ENCODE measurements at places on chromosomes 12 and 14. TPM values are rescaled to one million over a fixed set of nuclear protein-coding genes. Genes with fewer than 3 reads are reported as not detected.

- H3K4me1 ChIP-seq: no peaks in the 10 kb centered on the region
- no peak overlapping the region for H3K4me3 ChIP-seq
- H3K27me3 ChIP-seq: no peaks in the 10 kb centered on the region
- no peak for DNase-seq
- no peaks in the 10 kb centered on the region for H3K36me3 ChIP-seq
These were observed 119.6 kb downstream of the GCH1 start for GRCh38 chr14:54782751-54783659.

DNA sequence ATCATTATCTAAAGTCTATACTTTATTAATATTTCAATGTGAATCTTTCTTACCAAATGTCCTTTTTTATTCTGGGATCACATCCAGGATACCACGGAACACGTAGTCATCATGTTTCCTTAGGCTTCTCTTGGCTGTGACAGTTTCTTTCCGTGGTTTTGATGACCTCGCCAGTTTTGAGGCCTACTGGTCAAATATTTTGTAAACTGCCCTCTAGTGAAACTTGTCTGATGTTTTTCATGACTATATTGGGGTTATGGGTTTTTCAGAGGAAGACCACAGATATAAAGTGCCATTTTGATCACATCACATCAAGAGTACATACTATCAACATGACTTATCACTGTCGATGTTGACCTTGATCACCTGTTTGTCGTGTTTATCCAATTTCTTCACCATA is 14.1 kb upstream of the SERPINA6 start:
- no peak overlapping the region for H3K4me3 ChIP-seq
- peaks cover 6% of the 10 kb centered on the region for H3K27me3 ChIP-seq
- H3K4me1 ChIP-seq: no peaks in the 10 kb centered on the region
- DNase-seq: no peak
- H3K36me3 ChIP-seq: no peaks in the 10 kb centered on the region

Gene SLC8A3
- total RNA-seq: 0.77 TPM

GRCh38 chr12:47715393-47715876 is 9.6 kb upstream of the RPAP3 start:
- peak overlapping the region; percentile 7 for H3K4me3 ChIP-seq
- peak; percentile 84 for DNase-seq
- peaks cover 4% of the 10 kb centered on the region for H3K4me1 ChIP-seq
- H3K27ac ChIP-seq: peak overlapping the region; percentile 75

Gene RIN3
- 8.8 TPM for total RNA-seq

All from prostate gland (tissue), 2 donors.